Skin of body (tissue), 3 donors: ENCODE measurements at places on chromosomes 1 and 21. TPM values are rescaled to one million over a fixed set of nuclear protein-coding genes. Genes with fewer than 3 reads are reported as not detected.

DNA sequence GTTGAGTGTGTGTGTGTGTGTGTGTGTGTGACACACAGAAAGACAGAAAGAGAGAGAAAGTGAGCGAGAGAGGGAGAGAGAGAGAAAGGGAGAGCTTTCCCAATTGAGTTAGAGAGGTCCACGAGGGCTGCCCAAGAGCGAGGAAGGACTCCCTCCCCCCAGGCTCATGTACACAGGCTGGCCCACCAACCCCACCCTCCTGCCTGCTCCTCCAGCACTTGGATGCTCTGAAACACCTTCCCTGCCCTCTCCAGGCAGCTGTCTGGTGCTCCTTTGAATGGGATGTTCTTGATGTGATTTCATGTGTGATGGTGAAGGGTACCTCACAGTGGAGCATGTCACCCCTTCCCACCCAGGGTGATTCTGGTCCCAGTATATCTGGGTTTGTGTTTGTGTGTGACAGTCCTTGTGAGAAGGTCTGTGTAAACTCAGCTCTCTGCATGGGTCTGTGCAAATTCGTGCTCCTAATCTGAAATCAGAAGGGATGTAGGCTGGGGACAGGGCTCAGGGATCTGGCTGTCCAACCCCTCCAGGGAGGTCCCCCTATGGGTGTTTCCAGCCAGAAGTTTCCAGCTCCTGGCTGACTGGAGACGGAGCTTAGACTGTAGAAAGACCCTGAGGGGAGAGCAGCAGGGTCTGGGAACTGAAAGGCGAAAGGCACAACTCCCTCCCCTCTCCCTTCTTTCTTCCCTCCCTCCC, 6.8 kb upstream of the PEAR1 start:
- no peak for DNase-seq

- DNase-seq: no peak
Observed at GRCh38 chr1:203273869-203274602, 31.3 kb upstream of the BTG2 start.

DNA sequence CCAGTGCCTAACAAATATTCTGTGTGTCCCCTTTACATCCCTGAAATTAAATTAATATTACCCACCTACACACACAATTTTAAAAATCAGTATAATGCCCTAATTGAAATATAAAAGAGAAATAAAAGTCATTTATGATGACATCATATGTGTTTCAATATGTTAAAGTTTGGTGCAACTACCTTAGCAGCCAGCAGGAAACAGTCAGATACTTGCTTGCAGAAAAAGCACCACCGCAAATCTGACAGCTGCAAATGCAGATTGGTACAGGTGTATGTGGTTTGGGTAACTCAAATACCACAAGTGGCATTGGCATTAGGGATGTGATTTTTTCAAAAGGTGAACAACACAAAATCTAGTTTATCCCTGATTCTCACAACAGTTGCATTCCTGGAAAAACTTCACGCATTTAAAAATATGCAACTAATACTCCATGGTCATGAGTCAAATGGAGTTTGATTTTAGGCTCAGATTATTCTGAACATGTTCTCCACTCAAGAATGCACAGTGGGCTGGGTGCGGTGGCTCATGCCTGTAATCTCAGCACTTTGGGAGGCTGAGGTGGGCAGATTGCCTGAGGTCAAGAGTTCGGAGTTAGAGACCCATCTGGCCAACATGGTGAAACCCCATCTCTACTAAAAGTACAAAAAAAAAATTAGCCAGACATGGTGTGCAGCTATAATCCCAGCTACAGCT, 106.3 kb downstream of the EDEM3 start:
- no peak for DNase-seq

DNA sequence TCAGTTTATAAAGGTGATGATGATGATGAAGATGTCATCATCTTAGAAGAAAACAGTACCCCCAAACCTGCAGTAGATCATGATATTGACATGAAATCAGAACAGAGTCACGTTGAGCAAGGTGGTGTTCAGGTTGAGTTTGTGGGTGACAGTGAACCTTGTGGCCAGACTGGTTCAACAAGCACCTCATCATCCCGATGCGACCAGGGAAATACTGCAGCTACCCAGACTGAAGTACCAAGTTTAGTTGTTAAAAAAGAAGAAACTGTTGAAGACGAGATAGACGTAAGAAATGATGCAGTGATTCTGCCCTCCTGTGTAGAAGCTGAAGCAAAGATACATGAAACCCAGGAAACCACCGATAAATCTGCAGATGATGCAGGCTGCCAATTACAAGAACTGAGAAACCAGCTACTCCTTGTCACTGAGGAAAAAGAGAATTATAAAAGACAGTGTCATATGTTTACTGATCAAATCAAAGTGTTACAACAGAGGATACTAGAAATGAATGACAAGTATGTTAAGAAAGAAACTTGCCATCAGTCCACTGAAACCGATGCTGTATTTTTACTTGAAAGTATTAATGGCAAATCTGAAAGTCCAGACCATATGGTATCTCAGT, 16.0 kb upstream of the CHAF1B start:
- no peak for DNase-seq

DNA sequence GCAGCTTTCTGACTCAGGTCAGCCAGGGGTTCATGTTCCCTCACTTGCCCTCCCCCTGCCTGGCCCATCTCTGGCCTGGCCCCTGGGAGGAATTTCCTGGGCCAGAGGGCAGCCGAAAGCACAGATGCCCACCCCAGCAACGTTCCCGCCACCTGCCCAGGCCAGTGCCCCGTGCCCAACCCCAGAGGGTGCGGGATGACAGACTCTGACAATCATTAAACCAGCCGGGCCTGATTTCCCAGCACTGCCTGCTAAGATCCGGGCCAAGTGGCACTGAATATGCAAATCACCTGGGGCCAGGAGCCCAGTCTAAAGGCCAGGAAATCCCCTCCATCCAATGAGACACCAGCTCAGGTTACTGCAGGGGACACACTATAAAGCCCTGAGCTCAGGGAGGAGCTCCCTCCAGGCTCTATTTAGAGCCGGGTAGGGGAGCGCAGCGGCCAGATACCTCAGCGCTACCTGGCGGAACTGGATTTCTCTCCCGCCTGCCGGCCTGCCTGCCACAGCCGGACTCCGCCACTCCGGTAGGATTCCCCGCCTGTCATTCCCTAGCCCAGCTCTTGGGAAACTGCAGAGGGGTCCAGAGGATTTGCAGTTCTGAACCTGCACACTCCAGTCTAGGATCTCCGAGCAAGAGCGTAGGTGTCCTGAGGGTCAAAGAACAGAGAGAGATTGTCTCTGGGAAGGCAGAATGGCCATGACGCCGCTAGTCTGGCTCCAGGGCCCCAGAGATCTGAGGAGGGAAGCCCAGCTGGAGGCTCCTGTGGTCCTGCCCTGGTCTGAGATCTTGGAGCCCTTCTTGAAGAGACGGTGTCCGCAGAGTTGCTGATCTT, at the start of gene ELF3:
ELF3 (plus strand) TSS at position 408 of the 836 bp plus-strand sequence. CDS start 550 bp downstream, outside the sequence.
- no peak for DNase-seq

- DNase-seq: no peak
Observed at GRCh38 chr1:110048923-110049601, 14.6 kb downstream of the STRIP1 start.

- DNase-seq: no peak
Observed at GRCh38 chr21:24693779-24694178, 913.5 kb downstream of the MRPL39 start.

- no peak for DNase-seq
Observed at GRCh38 chr1:43830802-43831201, 102.8 kb upstream of the ARTN start.

DNA sequence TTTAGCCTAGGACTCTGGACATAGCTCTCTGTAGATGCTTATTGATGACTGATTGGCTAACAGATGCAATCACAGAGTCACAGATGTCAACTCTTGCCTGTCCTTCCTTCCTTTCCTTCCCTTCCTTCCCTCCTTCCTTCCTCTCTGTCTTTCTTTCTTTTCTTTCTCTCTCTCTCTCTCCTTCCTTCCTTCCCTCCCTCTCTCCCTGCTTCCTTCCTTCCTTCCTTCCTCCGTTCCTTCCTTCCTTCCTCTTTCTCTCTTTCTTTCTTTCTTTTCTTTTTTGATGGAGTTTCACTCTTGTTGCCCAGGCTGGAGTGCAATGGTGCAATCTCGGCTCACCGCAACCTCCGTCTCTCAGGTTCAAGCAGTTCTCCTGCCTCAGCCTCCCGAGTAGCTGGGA, 106.1 kb downstream of the KIF26B start:
- no peak for DNase-seq

- no peak for DNase-seq
Observed at GRCh38 chr1:59142311-59143132, 154.4 kb upstream of the FGGY start.

DNA sequence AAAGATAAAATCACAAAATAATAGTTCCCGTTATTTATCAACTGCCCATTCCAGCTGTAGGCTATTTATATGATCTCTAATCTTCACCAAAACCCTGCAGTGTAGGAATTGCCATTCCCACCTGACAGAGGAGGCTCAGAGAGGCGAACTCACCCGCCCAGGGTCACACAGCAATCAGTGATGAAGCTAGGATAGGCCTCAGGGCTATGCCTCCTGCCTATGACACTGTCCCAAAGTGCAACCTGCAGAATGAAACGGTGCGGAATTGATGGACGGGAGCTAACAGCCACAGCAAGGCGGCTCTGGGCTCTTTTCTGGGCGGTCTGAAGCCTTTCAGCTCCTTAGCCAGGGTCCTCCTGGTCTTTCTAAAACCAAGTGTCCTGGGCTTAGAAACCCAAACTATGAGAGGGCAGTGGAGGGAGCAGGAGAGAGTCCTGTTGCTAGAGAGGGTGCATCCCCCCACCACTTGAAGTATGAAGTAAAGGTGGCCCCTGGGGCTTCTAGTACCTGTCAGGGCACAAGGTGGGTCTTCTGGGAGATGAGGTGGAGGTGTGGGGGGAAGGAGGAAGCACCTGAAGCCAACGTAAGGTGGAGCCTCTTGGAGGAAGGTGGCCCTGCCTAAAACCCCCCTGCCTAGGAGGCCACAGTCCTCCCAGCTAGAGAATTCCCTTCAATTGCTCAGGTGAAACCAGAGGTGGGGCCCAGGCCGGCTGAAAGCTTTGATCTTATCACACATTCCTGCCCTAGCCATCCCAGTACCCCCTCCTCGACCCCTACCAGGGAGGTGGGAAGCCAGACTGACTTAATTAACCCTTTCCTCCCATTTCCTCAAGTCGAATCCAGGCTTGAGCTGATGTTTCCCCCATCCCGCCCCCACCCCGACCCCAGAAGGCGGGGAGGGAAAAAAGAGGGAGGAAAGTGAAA, 14.8 kb downstream of the HSPG2 start:
- DNase-seq: no peak

DNA sequence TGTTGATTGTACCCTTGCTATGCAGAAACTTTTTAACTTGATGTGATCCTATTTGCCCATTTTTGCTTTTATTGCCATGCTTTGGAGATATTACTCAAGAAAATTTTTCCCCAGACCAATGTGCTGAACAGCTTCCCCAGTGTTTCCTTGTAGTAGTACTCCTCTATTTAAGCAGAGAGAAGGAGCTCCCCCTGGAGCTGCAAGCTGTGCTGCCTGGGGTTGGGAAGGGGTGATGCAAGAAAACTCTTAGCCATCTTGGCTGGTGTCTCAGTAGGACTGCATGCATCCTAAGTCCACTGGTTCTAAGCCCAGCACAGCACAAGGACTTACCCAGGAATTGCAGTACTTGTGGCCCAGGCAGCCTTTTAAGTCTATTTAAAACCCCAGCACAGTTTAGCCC, 121.6 kb downstream of the NTMT2 start:
- DNase-seq: no peak

- no peak for DNase-seq
Observed at GRCh38 chr1:9069326-9070100, at the start of gene SLC2A5. Gene SLC2A5 (minus strand): TSS chr1:9069635. CDS start chr1:9069536, 99 bp downstream.

GRCh38 chr1:110734133-110734680, 59.5 kb upstream of the KCNA3 start:
- DNase-seq: no peak

- no peak for DNase-seq
Observed at GRCh38 chr1:197917805-197918651, 856 bp downstream of the LHX9 start.

GRCh38 chr1:220579317-220579716, 51.4 kb downstream of the MARK1 start:
- DNase-seq: no peak

DNA sequence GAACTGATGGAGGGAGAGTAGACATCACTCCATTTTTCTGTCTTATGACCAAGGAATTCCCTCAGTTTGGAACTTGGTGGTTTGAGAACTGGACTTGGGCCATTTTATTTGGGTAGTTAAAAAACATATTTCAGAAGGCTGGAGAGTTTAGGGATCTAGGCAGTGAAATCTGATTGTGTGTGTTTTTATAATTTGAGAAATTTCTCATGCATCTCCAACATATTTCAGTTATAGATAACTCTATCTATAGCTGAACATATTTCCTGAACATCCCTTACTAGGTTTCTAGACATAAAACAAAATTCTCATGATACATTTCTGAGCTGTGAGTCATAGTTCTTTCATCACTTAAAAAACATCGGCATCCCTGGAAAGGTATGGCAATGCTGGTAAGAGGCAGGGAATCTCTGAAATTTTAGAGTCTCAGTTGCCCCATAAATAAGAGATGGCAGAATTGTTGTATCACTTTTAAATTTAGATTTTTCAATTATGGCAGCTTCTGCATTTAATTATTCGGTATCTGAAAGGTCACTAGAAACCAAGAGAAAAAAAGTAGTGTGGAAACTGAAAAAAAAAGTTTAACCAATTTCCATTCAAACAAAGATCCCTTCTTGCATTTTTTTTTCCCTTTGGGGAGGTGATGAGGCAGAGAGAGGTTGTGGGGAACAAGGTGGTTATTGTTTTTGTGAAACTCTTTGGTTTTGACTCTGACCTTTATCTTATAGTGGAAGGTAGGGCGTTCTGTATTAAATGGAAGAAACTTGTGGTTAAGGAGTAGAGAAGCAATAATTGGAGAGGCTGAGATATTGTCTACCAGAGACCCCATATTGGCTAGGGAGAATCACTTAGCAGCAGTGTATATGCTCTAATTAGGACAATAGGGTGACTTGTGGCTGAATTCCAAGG, 102.9 kb downstream of the FASLG start:
- no peak for DNase-seq

DNA sequence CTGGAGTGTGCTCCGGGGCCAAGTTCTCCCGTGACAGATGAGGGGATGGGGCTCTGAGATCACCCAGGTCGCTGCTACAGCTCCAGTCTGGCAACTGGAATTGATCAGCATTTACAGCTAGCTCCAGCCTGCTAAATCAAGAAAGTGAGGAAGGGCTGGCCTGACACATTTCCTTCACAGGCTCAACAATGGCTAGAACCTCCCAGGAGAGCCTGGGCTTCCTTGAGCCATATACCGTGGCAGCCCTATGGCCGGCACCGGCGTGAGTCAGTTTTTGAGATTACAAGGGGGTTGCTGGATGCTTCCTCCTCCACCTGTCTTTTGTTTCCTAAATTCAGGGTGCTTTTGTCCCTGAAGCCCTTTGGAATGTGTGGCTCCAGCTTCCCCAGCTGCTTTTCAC, 104.2 kb downstream of the ETS2 start:
- no peak for DNase-seq

- no peak for DNase-seq
Observed at GRCh38 chr21:24939291-24939690, 668.0 kb downstream of the MRPL39 start.

The LORICRIN gene
- 39.6 TPM for total RNA-seq

The KCND3 gene
- 0.99 TPM for total RNA-seq

The EIF3I gene
- total RNA-seq: 102 TPM

The TNFRSF18 gene
- 1.9 TPM for total RNA-seq

The BSND gene
- not detected for total RNA-seq

The IFI44 gene
- 14.5 TPM for total RNA-seq

The CYP4Z1 gene
- 0.39 TPM for total RNA-seq

The PLPPR5 gene
- total RNA-seq: 3.2 TPM

The RORC gene
- 4.0 TPM for total RNA-seq

The GPR25 gene
- not detected for total RNA-seq

The GBP4 gene
- 1.6 TPM for total RNA-seq

The OPRD1 gene
- 0.20 TPM for total RNA-seq
